ENCODE measurements at places on chromosomes 4 and X.

- ATAC-seq = no peak
Measured at GRCh38 chrX:1162119-1162916, 50.1 kb downstream of the CRLF2 start.

DNA sequence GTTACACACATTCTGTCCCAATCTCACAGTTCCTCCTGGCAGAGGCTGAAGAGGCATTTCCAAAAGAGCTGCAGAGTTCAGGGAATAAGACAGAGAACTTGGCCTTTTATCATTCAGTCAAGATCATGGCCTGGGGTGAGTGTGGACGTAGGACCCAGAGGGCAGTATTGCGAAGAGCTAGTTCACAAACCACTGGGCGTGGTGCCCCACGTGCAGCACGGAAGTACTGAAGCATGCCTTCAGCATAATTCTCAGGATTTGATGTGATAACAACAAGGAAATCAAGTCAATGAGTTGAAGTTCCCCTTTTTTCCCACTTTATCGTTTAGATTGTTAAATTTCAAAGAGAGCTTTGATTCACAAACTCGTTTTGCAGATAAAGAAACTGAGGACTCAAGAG is 117.7 kb downstream of the RELL1 start:
- no peak for ATAC-seq

- no peak for ATAC-seq
Measured at GRCh38 chr4:101205916-101206315, 141.4 kb downstream of the PPP3CA start.

DNA sequence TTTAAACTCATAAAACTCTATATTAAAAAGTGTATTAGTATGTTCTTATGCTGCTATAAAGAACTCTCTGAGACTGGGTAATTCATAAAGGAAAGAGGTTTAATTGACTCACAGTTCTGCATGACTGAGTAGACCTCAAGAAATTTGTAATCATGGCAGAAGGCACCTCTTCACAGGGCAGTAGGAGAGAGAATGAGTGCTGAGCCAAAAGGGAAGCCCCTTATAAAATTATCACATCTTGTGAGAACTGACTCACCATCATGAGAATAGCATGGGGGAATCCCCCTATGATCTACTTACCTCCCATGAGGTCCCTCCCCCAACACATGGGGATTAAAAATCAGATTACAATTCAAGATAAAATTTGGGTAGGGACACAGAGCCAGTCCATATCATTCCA is 463.2 kb downstream of the KLHL13 start:
- ATAC-seq = no peak

DNA sequence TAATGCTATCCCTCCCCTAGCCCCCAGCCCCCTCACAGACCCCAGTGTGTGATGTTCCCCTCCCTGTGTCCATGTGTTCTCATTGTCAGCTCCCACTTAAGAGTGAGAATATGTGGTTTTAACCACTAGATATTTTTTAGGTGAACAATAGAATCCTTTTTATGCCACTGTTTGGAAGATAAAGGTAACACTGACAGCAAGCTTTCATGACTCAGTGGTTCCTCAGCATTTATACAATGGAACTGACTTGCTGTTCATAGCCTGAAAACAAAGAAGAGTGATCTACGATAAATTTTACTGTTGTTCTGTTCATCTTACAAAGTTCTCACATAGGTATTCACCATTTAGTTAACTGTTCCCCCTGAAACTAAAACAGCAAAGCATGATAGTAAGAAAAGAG is 147.8 kb downstream of the ARHGAP10 start:
- ATAC-seq = no peak

DNA sequence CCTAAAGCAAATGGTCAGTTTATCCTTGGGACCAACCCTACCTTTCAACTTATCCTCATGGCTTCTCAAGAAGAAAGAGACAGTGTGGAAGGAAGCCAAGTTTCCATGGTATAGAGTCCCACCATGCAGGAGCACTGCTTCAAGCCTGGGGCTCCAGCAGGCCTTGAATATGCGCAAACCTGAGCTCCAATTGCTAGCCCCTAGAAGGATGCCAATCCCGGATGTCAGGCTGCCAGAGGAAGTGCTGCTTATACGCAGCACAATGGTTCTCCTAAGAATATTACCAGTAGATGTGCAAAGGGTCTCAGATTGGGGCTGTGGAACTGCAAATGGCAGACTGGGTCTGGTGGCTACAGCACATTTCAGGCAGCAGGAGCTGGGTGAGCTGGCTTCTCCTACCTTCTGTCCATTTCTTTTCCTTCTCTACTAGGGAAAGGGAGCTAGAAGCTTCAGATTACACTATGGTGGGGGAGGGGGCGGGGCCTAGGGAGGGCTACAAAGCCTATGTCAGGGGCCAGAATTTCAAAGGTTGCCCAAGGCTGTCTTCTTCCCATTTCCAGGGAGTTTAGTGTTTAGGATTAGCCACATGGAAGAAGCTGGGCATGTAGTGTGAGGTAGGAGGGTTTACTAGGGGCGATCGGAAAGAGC is 40.7 kb upstream of the CITED1 start:
- ATAC-seq = no peak

DNA sequence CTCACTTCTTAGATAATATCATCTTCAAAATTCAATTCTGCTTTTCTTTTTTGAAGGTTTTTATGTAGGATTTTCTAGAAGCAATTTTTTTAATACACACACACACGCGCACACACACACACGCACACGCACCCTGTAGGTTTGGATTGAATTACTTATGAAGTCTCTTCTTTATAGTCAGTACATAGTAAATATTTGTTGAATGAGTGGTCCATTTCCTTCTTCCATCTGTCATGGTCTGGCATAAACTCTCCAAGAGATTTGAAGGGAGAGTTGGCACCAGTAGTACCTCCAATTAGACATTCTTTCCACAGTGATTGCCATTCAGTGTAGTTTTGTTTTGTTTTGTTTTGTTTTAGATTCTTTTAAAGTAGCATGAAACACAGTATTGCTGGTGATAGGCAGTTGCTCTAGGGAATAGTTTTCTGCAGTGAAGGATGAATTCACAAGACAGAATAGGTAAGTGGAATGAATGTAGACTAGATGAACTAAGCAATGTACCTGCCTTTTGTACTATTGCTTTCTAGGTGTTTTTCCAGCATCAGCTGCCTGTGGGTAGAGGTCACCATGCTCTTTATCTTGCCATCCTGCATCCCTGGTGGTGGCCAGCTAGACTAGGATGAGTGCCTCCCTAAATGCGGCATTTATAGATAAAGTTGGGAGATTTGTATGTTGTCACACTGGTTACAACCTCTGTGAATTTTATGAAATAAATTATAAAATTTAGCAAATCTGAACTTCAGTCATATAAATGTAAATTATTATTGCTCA is 20.5 kb downstream of the PDLIM5 start:
- peak; percentile 93 for ATAC-seq

DNA sequence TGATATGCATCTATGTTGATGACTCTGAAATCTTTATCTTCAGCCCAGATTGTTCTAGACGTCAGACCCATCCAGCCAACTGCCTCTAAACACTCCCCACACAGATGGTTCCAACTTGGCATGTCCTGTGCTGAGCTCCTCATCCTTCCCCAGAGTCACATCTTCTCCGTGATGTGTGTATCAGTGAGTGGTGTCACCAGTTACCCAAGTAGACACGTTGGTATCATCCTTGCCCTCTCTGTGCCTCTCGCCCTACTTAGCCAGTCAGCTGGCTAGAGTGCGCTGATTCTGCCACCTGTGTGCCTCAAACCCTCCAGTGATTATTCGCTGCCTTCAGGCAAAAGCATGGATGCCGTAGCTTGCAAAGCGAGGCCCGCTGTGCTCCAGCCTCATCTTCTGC is 18.6 kb downstream of the PRIMPOL start:
- ATAC-seq = no peak

DNA sequence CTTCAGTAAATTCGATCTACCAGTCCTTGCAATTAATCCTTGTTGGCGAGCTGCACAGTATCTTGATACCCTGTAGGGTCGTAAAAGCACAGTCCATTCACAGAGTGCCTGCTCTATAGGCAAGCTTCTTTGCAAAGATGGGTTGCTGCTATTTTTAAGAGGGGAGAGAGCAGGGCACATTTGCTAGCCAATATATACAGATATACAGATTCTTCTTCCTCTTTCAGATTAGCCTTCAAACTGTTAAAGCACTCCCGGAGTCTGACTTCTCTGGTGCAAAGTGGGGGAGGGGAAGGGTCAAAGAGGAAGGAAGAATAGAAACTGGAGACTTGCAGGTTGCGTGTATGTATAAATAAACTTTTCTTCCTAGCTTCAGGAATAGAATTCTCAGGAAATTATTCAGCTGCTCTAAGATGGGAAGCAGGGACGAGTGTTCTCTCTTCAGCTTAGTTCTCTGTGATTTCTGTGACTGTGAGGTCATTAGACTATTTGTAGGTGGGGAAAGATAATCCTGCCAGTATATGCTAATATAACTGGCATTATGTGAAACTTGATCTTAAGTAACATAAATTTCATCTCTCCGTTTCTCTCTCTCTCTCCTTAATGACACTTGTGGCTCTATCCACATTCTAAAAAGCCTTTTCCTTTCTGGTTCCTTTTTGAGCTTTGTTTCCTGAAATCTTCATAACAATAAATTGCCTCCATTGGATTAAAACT is at the start of gene CYSLTR1:
TSS of gene CYSLTR1 (minus strand) at position 242 of the 717 bp plus-strand sequence. CDS start 53,865 bp downstream, outside the sequence.
- no peak for ATAC-seq

DNA sequence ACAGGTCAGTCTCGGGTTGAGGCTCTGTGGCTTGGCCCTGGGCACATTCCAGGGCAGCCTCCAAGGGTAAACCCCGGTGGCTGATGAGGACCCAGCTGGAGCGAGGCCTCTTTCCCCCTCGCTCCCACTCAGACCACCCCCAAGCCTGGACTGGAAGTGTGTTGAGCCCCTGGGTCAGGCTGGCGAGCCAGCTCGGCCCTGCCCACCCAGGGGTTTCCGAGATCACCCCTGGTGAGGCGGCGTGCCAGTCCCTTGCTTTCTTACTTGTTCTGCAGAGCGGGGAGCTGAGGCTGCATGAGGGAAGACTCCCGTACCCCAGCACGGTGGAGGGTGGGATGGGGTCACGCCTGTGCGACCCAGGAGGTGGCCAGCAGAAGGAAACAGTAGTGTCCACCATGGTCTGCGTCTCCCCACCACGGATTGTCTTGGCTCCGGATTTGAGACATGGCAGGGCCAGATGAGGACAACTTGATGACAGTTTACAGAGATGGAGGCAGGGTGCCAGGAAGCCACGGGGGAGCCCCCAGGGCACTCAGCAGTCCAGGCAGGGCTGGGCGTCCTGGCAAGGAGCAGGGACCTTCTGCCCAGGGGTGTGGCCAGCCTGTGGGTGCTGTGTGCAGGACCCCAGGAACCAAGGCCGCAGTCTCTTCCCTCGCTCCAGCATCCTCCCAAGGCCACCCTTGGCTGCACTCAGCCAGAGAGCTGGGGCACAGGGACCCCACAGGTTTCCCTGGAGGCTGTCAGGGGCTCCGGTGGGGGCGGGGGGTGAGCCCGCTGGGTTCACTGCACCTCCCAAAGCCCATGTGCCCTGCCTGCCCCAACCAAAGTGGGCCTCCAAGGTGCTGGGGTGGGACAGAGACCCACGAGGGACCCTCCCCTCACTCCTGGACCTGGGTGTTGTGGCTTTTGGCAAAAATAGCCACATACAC is 6.6 kb upstream of the FGFRL1 start:
- peak; percentile 3 for ATAC-seq

GRCh38 chr4:107546638-107547037 is 173.4 kb downstream of the PAPSS1 start:
- no peak for ATAC-seq

GRCh38 chr4:20805716-20806115 is 105.5 kb downstream of the PACRGL start:
- no peak for ATAC-seq

DNA sequence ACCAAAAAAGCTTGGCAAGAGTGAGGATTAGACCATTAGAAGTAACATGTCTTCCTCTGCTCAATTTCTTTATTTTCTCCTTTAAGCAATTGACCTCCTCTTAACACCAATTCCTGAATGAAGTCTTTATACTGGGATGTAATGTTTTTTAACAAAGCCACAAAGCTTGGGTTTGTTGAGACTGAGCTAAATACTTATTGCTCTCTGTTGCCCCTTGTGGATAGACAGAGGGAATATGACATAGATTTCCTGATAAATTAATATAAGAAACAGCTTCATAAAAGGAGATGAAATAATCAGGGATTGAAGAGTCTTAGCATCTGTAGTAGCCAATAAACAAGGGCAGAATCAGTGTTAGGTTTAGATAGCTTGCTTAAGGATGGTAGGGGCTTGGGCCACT is 57.6 kb downstream of the CCDC160 start:
- peak; percentile 49 for ATAC-seq

- ATAC-seq = no peak
Measured at GRCh38 chr4:125020089-125021034, 294.4 kb upstream of the FAT4 start.

DNA sequence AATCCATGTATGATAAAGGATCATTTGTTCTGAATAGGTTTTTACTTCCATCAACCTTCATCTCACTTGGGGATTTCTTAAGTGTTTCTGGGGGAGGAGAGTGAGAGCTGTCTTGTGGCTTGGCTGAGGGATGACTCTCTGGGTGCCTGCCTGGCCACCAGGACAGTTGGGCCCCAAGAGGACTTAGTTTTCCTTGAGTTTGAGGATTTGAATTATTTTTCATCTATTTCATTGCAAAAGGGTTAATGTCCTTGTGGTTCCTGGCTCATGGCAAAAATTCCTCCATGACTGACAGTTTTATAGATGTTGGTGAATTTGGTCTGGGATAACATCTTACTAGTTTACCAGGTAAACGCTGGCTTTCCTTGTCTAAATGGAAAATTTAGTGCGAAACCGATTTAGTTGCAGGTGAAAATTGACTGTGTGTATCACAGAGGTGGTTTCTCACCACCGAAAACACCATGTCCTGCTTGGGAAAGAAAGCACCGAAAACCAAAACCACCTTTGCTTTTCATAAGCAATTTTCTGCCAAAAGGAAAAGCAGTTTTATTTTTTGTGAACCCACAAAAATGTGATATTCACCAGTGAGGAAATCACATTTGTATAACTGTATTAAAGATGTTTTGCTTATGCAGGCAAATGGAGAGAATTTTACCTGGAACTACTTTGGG is 331.3 kb upstream of the SFRP2 start:
- ATAC-seq = no peak

DNA sequence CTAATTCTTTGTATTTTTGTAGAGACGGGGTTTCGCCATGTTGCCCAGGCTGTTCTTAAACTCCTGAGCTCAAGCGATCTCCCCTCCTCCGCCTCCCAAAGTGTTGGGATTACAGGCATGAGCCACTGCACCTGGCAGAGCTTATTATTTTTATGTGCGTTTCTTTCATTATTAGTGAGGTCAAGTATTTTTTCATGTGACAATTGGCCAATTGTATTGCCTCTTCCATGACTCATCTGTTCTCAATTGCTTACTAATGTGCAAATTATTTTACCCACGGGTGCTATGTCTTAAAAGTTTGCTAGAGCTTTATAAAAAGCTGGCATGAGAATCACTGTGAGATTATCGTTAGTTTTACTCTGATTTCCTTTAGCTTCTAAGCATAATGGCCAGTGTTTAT is 13.0 kb upstream of the ARX start:
- no peak for ATAC-seq

DNA sequence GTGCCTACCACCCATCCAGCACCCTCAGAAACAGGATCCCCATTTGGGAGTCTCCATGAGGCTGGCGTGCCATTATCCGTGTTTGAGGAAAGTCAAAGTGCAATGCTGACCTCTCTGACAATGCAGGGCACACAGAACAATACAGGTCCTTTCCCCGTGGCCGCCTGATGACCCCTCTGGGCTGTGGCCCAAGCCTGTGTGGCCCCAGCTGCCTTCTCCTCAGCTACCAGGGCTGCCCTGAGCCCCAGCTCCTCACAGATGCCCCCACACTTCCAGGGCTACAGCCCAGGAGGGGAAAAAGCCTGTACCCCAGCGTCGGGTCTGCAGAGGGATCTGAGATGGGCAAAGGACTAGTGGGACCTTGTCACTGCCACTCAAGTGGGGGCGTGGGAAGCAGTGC is 15.5 kb downstream of the ZFYVE28 start:
- no peak for ATAC-seq
